KG1 (cell line): ENCODE measurements at places on chromosomes 11 and 22.
A peak's percentile ranks its signal among the peaks of the same experiment; 100 is the strongest.

DNA sequence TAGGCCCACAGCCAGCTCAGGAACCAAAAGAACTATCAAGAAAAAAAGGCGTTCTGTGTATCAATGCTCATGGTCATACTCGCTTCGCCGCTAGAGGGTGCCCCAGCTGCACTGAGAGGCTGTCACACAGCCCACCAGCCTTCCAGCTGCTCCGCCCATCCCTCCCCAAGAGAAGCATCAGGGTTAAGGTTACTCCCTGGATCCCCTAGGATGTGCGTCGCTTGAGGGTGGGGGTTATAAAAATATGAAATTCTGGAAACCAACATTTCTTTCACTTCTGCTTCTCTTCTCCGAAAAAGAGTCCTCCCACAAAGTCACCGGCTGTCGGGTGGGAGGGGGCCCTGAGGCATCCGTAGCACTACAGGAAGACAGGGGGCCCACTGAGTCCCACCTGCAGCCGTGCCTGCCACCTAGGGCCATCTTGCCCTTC, 1.7 kb downstream of the CBX6 start:
- DNase-seq, result peak; percentile 46

- no peak for DNase-seq
Observed at GRCh38 chr11:68013611-68014156, 3.6 kb downstream of the ALDH3B1 start.

GRCh38 chr11:69859275-69859934, 40.2 kb upstream of the FGF3 start:
- no peak for DNase-seq

DNA sequence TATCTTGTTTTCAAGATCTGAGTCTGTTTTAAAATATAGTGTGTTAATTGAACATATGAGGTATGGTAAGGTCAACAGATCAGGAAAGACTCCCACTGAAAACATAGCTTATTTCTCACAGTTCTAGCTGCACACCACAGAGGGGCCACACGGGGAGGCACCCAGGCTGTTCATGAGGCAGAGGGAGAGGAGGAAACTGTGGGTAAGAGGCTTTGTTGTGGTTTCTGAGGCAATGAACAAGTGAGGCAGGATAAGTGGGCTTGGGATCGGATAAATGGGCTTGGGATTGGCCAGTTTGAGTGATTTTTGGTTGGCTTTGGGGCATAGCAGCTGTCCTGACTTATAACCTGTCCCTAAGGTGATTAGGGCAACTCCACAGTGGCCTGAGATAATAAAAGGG, 242.1 kb downstream of the LUZP2 start:
- DNase-seq, result no peak
